ENCODE measurements at places on chromosomes 12 and 14. TPM values are rescaled to one million over a fixed set of nuclear protein-coding genes. Genes with fewer than 3 reads are reported as not detected.

DNA sequence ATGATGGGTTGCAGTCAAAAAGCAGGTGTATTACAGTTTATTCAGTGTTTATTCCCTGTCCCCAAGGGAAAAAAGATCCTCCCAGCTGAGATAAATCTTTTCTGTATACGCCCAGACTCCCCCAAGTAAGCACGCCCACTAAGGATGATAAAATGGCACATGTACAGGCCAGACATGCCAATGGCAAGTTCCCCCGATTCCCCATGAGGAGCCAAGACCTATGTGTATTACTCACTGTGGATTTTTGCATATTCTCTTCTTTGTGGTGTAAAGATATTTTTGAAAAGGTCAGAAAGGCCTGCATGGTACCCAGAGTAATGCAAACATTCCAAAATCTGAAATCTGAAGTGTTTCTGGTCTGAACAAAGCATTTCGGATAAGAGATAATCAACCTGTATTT, 22.2 kb downstream of the NR2C1 start:
- DNase-seq = no peak
- H3K4me1 ChIP-seq = no peaks in the 10 kb centered on the region
- peaks cover 17% of the 10 kb centered on the region for H3K36me3 ChIP-seq
- no peaks in the 10 kb centered on the region for H3K27me3 ChIP-seq
- H3K27ac ChIP-seq = no peak overlapping the region
- H3K4me3 ChIP-seq = no peak overlapping the region

SERPINA12 gene
- not detected for polyA plus RNA-seq

GRCh38 chr14:26554069-26554772, 43.6 kb downstream of the NOVA1 start:
- no peak for DNase-seq
- no peaks in the 10 kb centered on the region for H3K4me1 ChIP-seq

MYRFL gene
- 1.6 TPM for polyA plus RNA-seq

TTC6 gene
- polyA plus RNA-seq = not detected

- no peak overlapping the region for H3K4me3 ChIP-seq
- no peak for DNase-seq
- peak overlapping the region; percentile 61 for H3K27ac ChIP-seq
These were observed 98.4 kb upstream of the BTG1 start for GRCh38 chr12:92244036-92244435.

GRCh38 chr12:52254965-52255751, 19.3 kb upstream of the KRT86 start:
- no peak overlapping the region for H3K27ac ChIP-seq
- no peaks in the 10 kb centered on the region for H3K36me3 ChIP-seq
- no peak overlapping the region for H3K4me3 ChIP-seq
- H3K4me1 ChIP-seq = peaks cover 6% of the 10 kb centered on the region
- DNase-seq = no peak

DNA sequence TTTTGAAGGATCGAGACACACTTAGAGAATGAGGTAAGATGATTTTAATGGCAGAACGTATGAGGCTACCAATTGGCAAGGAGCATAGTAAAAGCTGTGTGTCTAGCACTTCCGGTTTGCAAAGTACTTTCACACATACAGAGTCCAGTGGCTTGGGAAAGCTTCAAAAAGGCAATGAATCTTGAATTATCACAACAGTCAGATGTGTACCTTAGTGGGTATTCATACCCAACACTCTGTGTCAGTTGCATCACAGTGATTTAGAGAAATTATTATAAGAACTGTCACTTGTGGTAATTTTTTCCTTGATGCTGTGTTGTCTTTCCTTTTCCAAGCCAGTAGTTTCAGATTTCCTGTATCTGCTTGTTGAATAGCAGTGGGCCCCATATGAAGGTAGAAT, 424.1 kb downstream of the PCNX1 start:
- no peaks in the 10 kb centered on the region for H3K36me3 ChIP-seq
- peak overlapping the region; percentile 15 for H3K4me3 ChIP-seq
- no peaks in the 10 kb centered on the region for H3K4me1 ChIP-seq

OR6J1 gene
- polyA plus RNA-seq = not detected

GRCh38 chr14:105325716-105326567, 11.4 kb downstream of the PACS2 start:
- H3K27me3 ChIP-seq = no peaks in the 10 kb centered on the region
- H3K27ac ChIP-seq = no peak overlapping the region
- H3K4me3 ChIP-seq = no peak overlapping the region

- no peak overlapping the region for H3K27ac ChIP-seq
- no peak overlapping the region for H3K4me3 ChIP-seq
- H3K27me3 ChIP-seq = no peaks in the 10 kb centered on the region
- peak; percentile 84 for DNase-seq
- H3K4me1 ChIP-seq = peaks cover 14% of the 10 kb centered on the region
These were observed 16.4 kb upstream of the DHRS4 start for GRCh38 chr14:23937203-23937602.

- DNase-seq = peak; percentile 80
- H3K4me1 ChIP-seq = peaks cover 10% of the 10 kb centered on the region
- H3K27me3 ChIP-seq = no peaks in the 10 kb centered on the region
- peak overlapping the region; percentile 86 for H3K4me3 ChIP-seq
- H3K27ac ChIP-seq = peak overlapping the region; percentile 92
These were observed 1.7 kb downstream of the SINHCAF start for GRCh38 chr12:31324116-31324844.

DNA sequence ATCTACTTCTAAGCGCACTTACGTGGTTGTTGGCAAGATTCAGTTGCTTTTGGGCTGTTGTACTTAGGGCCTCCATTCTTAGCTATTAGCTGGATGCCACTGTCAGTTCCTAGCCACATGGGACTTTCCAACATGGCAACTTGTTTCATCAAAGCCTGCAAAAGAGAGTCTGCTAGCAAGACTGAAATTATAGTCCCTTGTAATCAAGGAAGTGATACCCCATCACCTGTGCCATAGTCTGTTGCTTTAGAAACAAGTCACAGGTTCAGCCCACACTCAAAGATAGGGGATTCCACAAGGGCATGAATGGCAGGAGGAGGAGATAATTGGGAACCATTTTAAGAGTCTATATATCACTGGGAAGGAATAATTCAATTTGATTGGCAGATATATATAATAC, 27.1 kb upstream of the SLC17A8 start:
- H3K36me3 ChIP-seq = peaks cover 2% of the 10 kb centered on the region
- H3K4me3 ChIP-seq = no peak overlapping the region
- no peak overlapping the region for H3K27ac ChIP-seq
- no peaks in the 10 kb centered on the region for H3K4me1 ChIP-seq
- no peak for DNase-seq

DNA sequence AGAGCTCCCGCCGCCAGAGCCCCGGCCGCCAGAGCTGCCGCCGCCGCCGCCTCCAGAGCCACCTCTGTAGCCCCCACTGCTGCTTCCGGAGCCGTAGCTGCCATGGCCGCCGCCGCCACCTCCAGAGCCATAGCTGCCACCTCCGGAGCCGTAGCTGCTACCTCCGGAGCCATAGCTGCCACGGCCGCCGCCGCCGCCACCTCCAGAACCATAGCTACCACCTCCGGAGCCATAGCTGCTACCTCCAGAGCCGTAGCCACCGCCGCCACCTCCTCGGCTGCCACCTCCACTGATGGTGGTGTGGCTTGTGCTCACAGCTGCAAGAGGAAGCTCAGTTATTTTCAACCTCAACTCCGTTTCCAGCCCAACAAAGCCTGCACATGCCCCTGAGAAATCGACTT, 4.9 kb downstream of the KRT1 start:
- no peaks in the 10 kb centered on the region for H3K4me1 ChIP-seq
- H3K27ac ChIP-seq = no peak overlapping the region
- no peak for DNase-seq
- no peaks in the 10 kb centered on the region for H3K36me3 ChIP-seq

RPL10L gene
- polyA plus RNA-seq = not detected

DNA sequence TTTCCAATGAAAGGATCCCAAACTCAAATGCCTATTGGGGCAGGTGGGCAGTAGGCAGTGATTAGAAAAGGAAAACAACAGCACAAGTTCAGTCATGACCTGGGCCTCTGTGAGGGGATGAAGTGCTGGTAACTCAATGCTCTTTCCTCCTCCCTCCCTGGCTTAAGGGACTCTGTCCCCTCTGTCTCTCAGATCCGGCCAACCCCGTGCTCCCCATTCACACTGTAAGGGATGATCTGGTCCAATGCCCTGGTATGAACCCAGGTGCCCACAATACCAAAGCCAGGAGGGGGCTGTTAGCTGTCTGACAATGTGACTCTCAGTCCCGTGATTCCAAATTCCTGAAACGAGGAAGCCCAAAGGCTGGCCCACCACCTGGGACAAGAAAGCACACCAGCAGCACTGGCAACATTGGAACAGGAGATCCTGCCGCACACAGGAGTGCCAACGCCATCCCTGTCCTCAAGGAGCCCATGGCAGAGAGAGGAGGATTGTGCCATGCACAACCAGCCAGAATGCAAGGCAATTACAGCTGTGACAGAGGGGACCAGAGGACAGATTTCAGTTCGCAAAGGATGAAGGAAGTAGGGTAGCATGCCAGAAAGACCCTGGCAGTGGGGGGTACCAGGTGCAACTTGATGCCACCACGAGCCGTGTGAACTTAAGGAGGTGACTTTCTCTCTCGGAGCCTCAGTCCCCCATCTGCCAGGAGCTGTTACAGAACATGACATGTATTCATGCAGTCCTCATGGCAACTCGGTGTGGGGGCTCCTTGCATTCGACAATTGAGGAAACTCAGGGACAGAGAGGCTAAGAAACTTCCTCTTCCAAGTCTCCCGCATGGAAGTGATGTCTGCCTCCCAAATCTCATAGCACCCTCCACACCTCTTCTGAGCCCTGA, 37.6 kb downstream of the SERPINA3 start:
- H3K36me3 ChIP-seq = no peaks in the 10 kb centered on the region
- no peak overlapping the region for H3K27ac ChIP-seq
- DNase-seq = no peak
- no peak overlapping the region for H3K4me3 ChIP-seq
- no peaks in the 10 kb centered on the region for H3K27me3 ChIP-seq

DNA sequence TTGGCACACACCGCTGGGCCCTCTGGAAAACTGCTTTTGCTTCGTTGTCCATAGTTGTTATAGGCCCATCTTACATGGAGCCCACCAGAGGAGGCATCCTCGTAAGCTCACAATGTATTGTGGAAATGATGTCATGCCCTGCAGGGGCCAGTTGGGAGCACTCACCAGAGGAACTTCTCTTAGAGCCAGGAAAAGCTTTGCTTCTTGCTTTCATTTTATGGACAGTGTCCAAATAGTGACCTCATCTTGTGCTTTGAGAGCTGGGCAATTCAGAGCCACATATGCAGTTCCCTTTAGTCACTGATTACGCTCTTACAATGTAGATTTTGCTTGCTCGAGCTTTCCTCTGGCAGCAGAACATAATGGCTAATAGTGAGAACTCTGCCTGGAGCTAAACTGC, 275.6 kb downstream of the AACS start:
- H3K36me3 ChIP-seq = no peaks in the 10 kb centered on the region
- H3K27ac ChIP-seq = no peak overlapping the region
- no peaks in the 10 kb centered on the region for H3K27me3 ChIP-seq
- no peaks in the 10 kb centered on the region for H3K4me1 ChIP-seq

OAS1 gene
- polyA plus RNA-seq = 27.2 TPM

DNA sequence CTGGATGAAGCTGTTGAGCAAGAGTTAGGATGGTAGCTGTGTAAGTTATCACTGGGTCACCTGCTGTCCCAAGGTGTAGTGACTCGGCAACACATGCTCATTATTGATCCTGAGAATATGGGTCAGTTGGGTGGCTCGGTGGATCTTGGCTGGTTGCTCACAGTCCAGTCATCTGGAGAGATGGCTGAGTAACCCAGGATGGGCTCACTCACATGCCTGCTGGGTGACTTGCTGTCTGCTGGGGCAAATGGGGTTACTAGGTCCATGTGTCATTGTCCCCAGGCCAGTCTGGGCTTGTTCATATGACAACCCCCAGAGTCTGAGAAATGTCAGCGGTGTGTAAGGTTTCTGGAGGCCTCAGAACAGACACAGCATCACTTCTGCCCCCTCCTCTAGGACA, 69.5 kb downstream of the SLC15A4 start:
- no peaks in the 10 kb centered on the region for H3K36me3 ChIP-seq
- H3K4me1 ChIP-seq = no peaks in the 10 kb centered on the region
- DNase-seq = no peak
- no peak overlapping the region for H3K4me3 ChIP-seq
- no peaks in the 10 kb centered on the region for H3K27me3 ChIP-seq

PHLDA1 gene
- polyA plus RNA-seq = 9.5 TPM

DNA sequence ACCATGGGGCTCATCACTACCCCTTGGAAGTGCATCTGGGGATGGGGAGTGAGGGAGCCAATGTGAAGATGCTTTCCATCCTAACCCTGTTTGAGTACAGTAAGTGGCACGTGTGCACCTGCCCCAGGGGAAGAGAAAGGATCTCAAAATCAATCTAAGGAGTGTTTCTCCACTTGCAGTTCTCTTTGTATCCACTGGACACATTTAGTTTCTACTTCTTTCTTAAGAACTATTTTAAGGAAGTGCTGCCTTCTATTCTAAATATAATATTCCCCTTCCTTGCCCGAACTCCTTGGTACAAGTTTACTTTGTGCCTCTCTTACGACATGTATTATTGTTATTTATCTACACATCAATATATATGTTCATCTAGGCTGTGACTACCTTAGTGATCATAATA, 73.8 kb downstream of the TTC6 start:
- DNase-seq = no peak
- no peaks in the 10 kb centered on the region for H3K4me1 ChIP-seq
- H3K27ac ChIP-seq = no peak overlapping the region

- no peak overlapping the region for H3K27ac ChIP-seq
- no peak for DNase-seq
- H3K36me3 ChIP-seq = peaks cover 2% of the 10 kb centered on the region
These were observed 50.1 kb downstream of the ZC3H14 start for GRCh38 chr14:88612981-88613380.
